Transverse colon (tissue), 4 donors: ENCODE measurements at places on chromosomes 2 and 18.

GRCh38 chr2:63692002-63692606 lies 103.3 kb downstream of the MDH1 start:
- DNase-seq = no peak

DNA sequence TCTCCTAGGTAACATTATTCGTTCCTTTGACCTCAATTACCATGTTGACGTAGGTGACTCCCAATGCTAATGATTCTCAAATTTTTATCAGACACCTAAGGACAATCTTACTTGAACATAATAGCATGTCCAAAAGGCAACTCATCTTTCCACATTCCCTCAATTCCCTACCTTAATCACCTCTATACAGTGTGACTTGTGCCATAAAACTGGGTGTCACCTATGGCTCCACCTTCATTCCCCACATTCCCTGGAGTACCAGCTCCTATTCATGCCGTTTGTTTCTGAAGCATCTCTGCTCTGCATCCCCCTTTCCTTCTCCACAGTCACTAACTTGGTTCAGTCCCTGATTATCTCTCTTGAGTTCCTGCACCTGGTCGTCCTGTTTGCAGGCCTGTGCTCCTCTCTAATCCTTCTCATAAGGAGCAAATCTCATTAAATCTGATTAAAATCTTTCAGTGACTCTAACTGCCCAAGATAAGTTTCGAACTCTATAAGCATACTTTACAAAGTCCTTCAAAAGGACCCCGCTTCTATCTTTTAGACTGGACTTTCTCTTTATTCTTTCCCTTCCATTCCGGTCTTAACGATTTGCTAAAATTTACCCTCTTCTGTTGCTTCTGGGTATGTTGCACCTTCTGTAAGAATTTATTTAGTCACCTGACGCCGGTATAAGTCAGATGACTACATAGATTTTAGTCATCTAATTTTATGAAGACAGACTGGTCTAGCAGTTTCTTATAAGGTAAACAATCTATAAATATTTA lies 128.7 kb downstream of the OSBPL1A start:
- DNase-seq = peak; percentile 16

- DNase-seq = no peak
Measured at GRCh38 chr2:48560546-48561209, 30.7 kb downstream of the STON1 start.

DNA sequence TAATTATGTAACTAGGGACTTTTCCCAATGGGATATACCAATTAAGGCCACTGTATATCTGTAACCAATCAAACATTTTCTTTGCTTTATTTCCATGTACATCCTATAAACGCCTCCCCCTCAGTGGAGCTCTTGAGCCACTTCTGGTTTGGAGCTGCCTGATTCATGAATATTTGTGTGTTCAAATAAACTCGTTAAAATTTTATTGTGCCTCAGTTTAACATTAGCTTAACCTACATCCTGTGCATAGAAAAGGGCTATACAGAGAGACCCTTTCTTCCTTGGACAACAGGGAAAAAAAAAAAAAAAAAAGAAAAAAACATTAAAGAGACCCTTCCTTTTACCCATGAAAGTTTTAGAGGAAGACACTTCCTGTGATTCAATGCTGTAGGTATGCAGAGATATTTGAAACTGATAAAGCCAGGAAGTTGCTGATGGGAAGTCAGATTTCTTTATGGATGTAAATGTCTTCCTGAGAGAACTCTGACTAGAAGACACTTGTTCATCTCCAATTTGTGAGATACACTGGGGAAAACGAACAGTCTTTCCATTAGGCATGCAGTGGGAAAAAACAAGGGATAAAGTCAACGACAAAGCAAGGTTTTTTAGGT lies 614.6 kb upstream of the SOX11 start:
- no peak for DNase-seq

GRCh38 chr2:186201371-186201770 lies 284.7 kb upstream of the ZC3H15 start:
- DNase-seq = no peak

GRCh38 chr18:13572148-13572547 lies 154.2 kb downstream of the FAM210A start:
- no peak for DNase-seq

DNA sequence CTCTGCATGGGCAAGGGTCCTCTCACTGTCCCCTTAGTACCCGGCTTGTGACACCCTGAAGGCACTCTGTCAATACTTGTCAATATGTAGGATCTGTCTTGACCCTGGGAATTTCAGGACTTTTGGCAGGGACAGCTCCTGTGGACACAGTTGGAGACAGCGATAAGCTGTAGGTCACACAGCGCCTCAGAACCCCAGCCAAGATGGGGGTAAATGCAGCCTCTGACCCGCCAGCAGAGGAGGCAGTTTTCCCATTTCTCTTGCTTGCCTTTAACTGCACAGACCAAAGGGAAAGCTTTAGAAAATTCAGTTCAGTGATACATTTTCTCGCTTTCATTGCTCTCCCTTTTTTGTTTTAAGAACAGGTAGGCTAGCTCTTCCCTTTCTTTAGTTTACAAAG lies 54.8 kb upstream of the KLHL29 start:
- no peak for DNase-seq

- DNase-seq = no peak
Measured at GRCh38 chr2:230640540-230641011, 72.1 kb upstream of the CAB39 start.

DNA sequence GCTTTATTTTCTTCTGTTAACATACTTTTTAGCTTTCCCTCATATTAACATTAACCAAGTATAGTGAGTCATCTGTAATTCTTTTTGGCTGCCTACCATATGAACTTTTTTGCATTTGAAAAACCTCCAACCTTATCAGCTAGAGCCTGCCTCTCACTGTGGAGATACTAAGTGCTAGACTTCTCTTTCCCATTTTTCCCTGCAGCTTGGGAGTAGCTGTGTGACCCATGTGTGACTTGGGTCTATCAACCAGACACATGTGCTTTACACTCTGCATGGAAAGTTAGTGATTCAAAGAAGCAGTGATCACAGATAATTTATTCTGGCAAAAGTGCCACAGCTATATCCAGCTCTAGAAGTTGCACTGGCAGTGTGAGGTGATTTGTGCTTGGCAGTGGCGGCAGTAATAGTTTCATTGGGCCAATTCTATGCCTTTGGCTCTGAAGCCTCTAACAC lies 36.3 kb downstream of the PREPL start:
- DNase-seq = no peak

- DNase-seq = no peak
Measured at GRCh38 chr2:121570036-121570666, 39.5 kb downstream of the RNU4ATAC start.

DNA sequence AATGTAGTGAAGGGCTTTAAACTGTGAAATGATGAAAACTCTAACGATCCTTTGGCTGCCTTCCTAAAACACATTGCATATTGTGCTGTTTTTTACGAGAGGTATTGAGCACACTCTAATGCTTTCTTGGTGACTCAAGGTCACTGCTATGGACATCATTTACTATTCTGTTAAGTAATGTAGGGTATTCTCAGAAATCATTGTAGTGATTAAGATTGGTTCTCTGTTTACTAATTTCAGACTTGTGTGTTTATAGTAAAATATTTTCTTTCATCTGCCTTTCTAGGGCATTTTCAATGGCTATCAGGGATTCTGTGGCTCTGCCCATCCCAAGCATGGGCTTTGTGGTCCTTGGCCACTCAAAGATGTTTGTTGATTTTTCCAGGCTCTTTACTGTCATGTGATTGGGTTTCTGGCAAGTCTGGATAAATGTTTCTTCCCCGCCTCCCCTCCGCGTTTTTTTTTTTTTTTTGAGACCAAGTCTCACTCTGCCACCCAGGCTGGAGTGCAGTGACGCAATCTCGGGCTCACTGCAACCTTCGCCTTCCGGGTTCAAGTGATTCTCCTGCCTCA lies 29.3 kb downstream of the UBE2F start:
- no peak for DNase-seq

- DNase-seq = no peak
Measured at GRCh38 chr2:206512999-206513398, 69.7 kb downstream of the ADAM23 start.

DNA sequence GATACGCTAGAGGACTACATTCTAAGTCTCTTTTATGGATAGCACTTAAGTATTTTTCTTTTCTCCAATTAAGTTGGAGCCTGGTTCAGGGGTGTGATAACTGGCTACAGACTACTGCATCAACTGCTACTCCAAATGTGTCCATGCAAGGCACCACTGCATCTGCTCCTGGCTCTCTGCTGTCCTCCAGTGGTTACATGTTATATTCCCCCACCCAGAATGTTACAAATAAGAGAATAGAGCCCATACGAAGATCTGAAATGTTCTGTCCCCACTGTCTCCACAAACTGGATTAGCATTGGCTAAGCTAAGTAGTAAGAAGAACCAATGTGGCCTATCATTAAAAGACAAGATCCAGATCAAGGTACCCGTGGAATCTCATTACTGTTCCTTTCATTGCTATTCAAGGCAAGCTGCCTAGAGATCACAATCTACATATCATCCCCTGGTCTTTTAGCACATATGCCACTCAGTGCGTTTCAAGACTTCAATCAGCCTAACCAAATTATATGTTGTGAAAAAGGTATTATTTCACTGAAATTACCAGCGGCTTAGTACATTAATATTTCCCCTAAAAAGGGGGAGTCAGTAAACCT lies 308.3 kb upstream of the SLC8A1 start:
- peak; percentile 7 for DNase-seq

DNA sequence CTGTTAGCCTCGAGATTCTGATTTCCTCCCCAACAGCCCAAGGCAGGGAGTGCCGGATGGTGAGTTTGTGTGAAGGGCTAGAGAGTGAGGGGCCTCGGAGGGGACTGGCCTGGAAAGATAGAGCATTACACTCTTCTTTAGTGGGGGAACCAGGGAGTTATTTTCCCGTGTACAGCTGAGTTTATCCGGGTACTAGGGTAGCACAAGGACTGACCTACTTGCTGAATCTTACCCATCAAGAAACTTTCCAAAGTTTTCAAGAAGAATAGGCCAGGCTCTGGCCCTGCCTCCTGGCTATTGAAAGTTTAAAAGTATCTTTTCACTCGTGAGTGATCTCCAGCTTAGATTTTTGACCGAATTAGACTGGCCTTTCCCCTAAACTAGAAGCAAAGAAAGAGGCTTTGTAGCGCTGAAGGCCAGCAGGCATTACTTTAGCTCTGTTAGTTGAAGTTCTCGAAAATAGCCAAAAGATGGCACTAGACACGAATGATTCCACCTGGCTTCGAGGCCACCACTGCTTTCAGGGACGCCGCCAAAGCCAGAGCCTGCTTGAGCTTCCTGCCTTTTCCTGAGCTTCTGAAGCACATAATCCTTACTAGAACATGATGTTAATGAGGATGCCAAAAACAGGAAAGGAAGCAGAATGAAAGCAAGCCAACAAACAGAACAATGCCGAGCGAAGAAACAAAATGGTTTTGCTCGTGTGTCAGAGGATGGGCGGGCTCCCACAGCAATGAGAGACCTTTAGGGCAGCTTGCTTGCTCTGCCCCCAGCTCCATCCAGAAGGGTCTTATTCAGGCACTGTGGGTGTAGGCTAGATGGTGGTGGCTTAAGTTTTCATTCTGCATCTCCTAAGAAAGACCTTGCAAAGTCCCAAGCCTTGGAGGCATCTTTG lies 55.8 kb downstream of the TSN start:
- DNase-seq = peak; percentile 41

DNA sequence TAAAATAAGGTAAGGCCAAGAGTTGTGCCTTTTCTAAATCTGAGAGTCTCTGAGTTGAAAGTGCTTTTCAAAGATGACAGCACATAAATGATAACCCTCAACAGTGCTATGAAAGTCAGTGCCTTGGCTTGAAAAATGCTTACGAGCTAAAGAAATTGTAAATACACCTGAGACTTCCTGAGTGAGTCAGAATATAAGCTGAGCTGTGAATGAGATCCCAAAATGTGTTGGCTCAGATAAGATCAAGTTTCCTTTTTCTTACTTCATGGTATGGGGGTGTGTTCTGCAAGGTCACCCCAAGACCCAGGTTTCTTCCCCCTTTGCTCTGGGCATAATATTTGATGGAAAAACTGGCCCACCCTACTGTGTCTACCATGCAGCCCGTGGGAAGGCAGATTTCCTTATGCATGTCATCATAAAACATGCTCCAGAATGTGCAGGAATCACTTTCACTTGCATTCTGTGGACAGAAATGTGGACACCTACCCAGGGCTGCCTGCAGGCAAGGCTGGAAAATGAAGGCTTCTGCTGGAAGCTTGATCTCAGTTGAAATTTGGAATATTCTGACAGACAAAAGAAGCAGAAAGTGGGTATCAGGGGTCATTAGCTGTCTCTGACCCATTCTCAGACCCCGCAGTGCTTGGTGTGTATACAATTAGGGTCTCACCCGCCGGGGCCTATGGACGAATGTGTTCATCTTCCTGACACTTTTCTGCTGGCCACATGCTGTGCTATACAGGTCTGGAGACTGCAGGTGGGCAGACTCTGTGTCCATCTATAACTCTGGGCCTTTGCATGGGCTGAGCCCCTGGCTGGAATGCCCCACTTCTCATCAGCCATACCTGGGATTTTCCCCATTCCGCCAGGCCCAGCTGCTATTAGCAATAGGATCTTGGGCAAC lies 212.6 kb downstream of the SH3RF3 start:
- DNase-seq = no peak

DNA sequence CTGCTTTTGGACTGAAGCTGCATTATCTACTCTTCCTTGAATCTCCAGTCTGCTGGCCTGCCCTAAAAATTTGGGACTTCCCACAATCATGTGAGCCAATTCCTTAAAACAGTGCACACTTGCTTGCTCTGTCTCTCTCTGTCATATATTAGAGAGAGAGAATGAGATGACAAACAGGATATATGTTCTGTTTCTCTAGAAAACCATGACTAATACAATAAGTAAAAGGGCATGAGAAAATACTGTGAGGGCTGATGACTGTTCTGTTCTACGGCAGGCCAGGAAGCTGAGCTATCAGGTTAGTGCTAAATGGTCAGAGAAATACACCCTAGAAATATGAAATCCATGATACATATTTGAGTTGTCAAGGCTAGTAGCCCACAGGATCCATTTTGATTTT lies 1896.8 kb upstream of the CELF4 start:
- DNase-seq = no peak

DNA sequence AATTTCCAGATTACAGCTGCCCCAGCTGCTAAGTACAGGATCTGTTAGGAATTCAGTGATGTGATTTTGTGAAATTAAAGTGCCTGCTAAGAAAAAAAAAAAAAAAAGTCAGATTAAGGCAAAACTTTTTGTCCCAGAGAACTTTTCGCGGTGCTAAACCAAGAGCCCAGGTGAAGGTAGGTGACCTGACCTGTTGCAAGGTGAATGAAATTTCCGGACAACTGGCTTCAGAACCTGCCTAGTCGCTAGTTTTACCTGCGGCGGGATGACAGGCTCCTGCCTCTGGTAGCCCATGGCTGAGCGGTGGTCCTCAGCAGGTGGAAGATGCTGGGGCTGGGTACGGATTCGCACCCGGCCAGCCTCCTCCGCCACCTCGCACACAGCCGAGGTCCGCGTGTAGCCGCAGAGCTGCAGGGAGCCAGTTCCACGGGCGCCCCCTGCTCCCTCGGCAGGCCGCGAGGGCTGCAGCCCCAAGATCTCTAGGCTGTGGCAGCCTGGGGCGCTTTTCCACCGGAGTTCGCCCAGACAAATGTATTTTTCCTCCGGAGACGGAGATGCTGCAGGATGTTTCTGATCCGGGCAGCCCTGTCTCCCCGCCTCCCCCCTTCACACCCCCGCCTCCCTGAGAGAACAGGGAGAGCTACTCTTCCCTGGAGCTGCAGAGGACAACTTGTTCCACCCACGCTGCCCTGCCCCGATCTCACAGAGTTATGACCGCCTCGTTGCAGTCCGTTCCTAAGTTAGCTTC lies at the start of gene SLC38A11:
Gene SLC38A11 (minus strand): TSS at position 572 of the 748 bp plus-strand sequence. CDS start 278 bp downstream, at position 294.
- DNase-seq = peak; percentile 22
